ENCODE measurements at places on chromosomes 3 and 15.

- peak; percentile 55 for DNase-seq
These were observed 6.5 kb upstream of the ALDH1A3 start for GRCh38 chr15:100873029-100873677.

DNA sequence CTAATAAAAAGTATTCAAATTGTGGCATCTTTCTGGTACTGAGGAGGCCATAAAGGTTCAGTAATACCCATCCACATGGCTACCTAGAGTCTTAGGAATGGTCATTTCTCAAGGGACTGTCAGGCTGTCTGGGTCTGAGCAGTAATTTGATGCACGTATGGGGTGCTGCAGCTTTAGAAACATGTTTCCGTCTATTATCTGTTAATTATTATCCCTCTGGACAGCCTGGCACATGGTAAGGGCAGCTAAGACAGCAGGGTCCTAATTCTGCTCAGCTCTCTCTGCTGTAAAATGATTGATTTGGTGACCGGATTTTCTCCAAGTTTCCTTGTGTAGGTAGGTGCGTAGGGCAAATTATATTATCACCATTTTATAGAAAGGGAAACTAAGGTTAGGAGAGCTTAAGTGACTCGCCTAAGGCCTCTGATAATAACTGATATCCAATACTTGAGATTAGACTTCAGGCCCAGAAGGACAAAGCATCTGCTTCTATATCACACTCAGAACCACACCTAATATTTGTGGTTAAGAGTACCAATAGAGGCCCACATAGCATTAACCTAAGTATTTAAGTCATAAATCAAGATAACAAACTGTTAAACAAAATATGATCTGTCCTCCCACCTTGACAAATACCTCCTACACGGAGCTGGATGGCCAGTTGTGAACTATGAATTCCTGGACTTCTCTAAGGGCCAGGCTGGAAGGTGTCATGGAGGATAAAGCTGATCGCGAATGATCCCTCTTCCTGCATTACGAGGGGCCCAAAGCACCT, 2.9 kb upstream of the RAP2B start:
- no peak for DNase-seq

DNA sequence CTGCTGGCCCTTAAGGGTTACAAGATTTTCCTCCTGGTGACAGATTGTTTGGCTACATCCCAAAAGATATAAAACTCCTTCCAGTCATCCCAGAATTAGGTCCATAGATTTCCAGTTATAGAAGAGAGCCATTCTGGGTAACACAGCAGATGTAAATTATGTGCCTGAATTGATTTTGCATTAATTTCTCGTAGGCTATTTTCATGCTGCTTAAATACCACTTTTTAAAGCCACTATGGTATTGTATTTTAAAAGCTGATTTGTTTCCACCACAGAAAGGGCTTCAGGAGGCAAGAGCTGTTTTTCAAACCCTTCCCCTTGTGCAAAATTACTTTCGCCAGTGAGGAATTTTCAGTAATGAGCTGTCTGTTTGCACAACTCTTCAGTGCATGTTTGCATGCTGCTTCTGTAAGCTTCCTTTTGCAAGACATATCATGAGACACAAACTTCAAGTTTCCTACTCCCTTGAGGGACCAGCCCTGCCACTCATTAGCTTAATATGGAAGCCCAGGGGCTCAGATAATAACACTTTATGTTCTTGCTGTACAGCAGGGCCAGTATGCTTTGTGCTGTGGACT, 105.4 kb upstream of the TNIK start:
- DNase-seq = no peak

DNA sequence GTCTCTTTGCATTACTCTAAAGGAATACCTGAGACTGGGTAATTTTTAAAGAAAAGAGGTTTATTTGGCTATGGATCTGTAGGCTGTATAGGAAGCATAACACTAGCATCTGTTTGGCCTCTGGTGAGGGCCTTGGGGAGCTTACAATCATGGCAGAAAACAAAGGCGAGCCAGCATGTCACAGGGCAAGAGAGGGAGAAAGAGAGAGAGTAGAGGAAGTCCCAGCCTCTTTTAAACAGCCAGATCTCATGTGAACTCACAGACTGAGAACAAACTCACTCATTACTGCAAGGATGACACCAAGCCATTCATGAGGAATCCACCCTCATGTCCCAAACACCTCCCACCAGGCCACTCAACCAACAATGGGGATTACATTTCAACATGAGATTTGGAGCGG, 974.6 kb downstream of the FHIT start:
- DNase-seq = no peak

DNA sequence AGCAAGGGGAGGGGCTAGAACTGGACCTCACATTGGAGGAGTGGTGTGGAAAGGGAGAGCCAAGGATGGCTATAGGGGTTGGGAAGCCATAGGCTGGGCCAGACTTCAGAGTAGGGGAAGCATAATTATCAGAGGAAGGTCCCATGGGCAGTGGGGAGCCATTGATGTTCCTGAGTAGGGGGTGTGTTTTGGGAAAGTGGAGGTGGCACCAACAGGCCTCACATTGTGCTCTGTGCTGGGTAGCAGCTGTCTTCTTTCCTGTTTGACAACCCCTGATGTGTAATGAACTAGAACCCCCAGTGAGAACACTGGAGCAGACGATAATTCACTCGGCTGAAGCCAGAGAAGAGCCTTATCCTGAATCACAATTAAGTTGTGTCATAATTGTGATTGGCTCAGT, 41.2 kb downstream of the SLC6A11 start:
- DNase-seq = no peak

DNA sequence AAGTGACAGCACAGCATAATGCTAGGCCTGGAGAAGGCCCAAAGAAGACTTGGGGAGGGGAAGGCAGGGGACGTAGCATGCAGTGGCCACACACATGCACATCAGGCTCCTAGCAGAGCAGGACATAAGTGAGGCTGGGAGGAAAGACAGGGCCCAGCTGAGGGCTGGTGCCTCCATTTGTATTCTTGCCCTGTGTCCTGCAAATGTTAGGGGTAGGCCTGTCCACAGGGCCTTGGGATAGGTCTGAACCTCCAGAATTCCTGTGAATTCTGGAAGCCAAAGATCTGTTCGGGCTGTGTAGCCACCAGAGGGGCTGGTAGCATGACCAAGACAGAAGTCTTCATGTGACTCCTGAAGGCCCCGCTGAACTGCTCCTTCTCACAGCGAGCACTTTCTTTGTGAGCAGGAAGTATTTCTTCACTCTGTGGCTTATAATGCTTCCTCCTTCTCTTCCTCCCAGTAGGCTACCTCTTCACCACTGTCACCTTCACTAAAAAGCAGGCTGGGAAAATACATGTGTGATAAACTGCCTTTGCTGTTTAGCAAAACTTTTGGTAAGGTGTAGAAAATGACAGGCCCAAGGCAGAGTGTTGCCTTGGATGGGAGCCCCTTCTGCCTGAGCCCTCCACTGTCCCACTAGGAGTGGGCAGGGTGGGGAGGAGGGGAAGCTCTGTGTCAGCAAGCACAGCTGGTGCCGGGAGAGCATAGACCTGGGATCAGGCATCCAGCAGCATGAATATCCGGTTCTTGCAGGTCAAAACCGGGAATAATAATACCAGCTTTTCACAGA, 8.4 kb downstream of the CERS3 start:
- no peak for DNase-seq

- DNase-seq = no peak
These were observed 102.9 kb upstream of the LRRN1 start for GRCh38 chr3:3696345-3696744.

DNA sequence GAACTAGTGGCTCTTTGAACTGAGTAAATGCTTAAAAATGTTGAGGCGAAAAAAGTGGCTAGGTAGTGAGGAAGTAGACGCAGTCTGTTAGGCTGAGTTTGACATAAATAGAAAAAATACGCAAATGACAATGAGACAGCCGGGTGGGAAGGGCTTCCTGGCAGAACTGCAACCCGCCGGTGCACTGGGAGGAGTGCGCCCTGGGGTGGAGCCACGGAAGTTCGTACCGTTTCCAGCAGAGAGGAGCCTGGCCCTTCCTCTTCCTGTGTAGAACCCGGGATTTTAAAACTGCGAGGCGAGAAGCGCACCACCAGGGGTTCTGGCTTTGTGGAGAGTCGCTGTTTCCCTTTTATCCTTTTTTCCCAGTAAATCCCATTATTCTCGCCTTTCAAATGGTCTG, 602.6 kb downstream of the PYDC2 start:
- no peak for DNase-seq

GRCh38 chr15:73935547-73935946, 9.3 kb downstream of the LOXL1 start:
- DNase-seq = no peak
